Dorsolateral prefrontal cortex (tissue), 122 donors: ENCODE measurements at places on chromosomes 12 and 14. TPM values are rescaled to one million over a fixed set of nuclear protein-coding genes. Genes with fewer than 3 reads are reported as not detected.

DNA sequence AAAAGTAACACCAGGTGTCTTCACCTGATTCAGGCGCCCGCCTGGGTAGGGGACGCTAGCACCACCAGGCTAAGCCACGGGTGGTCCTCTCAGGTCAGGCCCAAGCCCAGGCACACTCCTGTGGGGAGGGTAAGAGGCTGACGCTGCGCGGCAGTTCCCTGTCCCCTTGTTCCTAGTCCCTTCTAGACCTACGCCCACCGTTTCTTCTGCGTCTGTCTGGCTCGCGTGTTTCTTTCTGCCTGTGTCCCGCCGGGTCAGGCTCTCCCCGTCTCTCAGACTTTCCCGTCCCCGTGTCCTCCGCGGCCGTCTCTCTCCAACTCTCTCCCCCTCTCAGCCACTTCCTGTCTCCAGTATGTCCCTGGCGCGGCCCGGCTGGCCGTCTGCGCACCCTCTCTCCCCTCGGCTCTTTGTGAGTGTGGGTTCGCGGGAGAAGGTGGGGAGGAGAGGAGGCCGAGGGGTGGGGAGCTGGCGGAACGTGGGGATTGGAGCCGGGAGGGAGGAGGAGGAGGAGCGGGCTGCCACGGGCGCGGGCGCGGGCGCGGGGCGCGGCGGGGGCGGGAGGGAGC is 3.1 kb upstream of the TNS2 start:
- DNase-seq, result peak; percentile 77

DNA sequence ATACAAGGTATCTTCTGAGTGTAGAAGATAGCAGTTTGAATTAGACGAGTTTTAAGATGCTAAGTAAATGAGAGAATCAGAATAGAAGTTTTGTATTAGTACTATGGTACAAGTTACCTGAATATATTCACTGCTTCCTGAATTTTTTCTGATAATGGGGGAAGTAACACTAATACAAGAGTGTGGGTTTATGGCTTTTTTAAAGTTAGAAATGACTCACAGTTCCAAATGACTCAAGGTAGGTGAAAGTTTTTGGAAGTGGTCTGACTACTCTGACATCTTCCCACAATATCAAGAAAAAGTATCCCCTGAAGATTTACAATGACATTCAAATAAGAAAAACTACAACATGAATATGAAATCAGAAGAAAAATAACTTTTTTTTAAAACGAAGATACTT is 123.7 kb upstream of the GARIN6 start:
- no peak for DNase-seq

DNA sequence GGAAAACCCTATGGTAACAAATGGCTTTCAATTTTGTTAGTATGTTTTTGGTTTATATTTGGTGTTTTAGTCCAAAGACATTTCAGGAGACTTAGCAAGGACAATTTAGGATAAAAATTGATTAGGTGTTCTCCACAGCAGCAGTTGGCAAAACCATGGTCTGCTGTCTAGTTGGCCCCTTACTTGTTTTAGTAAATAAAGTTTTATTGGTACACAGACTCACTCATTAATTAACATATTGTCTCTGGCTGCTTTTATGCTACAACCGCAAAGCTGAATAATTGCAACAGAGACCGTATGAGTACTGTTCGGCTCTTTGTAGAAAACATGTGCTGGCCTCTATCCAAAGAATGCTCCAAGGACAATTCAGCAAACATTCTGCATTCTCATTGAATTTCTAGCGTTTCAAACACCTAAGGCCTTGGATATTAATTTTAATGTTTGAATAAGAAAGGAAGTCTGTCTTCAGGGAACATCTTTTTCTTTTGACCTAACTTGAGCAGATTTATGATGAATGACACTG is 77.7 kb downstream of the CCDC92 start:
- DNase-seq, result no peak

GRCh38 chr12:22692964-22693555 is 68.1 kb downstream of the ETNK1 start:
- no peak for DNase-seq

Gene ARHGDIB
- total RNA-seq, result 22.6 TPM

GRCh38 chr12:16449459-16449858 is 102.0 kb downstream of the MGST1 start:
- no peak for DNase-seq

Gene KRT71
- not detected for total RNA-seq

GRCh38 chr12:47184229-47184628 is 104.5 kb upstream of the AMIGO2 start:
- no peak for DNase-seq

DNA sequence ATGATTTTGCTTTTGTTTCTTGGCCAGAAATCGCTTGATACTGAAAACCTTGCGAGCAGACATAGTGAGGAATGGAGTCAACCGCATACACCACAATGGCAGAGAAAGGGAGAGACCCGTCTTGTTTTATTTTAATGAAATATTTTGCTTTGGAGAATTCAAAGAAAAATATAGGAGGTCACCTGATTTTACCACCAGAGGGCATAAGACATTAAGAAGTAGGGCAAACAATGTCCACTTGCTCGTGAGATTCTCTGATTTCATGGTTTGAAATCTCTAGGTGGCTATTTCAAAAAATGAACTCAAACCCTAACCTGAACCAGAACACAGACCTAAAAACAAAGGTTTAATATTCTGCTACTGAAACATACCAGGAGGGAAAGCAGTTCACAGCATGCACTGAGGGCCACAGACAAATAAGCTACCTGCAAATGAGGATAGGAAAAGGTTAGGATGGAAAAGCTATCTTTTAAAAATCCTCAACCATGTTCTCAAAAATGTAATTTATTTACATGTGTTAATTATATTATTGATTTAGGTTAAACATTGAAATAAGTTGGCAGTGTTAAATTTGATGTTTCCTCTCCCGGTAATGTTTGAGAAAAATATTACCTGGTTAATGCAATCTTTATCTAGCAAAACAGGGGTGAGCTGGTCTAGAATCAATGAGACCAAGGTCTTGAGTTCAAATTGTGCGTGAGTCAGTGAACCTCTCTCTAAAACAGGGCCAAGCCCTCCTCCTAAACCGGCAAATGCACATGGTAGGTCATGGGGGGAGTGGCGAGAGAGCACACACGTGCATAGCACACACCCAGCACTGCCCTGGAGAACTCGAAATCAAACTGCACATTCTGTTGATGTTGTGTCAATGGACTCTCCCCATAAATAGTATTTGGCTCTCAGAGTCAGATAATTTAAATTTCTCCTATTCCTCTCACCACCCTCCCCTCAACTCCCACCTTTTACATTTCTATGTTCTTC is 12.5 kb downstream of the IFNG-AS1 start:
- DNase-seq, result no peak
